ENCODE measurements at places on chromosomes 12 and 14.
A peak's percentile ranks its signal among the peaks of the same experiment; 100 is the strongest.

- H3K36me3 ChIP-seq = peaks cover 57% of the 10 kb centered on the region
- DNase-seq = no peak
- H3K4me3 ChIP-seq = no peak overlapping the region
- no peaks in the 10 kb centered on the region for H3K27me3 ChIP-seq
- H3K27ac ChIP-seq = peak overlapping the region; percentile 71
Measured at GRCh38 chr14:100131181-100131580, 28.3 kb downstream of the DEGS2 start.

- no peak overlapping the region for H3K27ac ChIP-seq
- no peaks in the 10 kb centered on the region for H3K27me3 ChIP-seq
- no peaks in the 10 kb centered on the region for H3K4me1 ChIP-seq
- H3K36me3 ChIP-seq = no peaks in the 10 kb centered on the region
Measured at GRCh38 chr12:34398706-34399630, 376.7 kb downstream of the ALG10 start.

DNA sequence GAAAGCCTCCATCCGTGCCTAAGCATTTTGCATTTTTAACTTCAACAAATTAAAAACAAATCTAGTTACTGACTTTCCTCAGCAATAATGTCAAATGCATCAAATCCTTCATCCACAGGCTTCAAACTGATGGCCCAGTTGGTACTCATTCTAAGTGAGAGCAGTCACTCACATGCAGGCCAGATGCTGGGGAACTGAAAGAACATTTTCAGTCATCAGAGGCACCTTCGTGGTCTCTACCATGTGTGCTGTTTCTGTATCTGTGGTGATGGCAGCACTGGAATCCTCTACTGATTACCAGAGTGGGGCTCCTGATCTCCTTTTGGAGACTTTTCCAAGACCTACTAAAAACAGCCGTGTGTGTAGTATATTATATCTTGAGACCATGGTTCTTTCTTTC lies 145.2 kb downstream of the PRIMA1 start:
- DNase-seq = no peak
- no peak overlapping the region for H3K4me3 ChIP-seq
- no peak overlapping the region for H3K27ac ChIP-seq
- H3K4me1 ChIP-seq = no peaks in the 10 kb centered on the region
- peaks cover 70% of the 10 kb centered on the region for H3K27me3 ChIP-seq

GRCh38 chr12:67442347-67442841 lies 173.2 kb downstream of the CAND1 start:
- no peak for DNase-seq
- H3K27me3 ChIP-seq = no peaks in the 10 kb centered on the region
- H3K4me1 ChIP-seq = peaks cover 14% of the 10 kb centered on the region
- H3K27ac ChIP-seq = no peak overlapping the region
- H3K36me3 ChIP-seq = no peaks in the 10 kb centered on the region

DNA sequence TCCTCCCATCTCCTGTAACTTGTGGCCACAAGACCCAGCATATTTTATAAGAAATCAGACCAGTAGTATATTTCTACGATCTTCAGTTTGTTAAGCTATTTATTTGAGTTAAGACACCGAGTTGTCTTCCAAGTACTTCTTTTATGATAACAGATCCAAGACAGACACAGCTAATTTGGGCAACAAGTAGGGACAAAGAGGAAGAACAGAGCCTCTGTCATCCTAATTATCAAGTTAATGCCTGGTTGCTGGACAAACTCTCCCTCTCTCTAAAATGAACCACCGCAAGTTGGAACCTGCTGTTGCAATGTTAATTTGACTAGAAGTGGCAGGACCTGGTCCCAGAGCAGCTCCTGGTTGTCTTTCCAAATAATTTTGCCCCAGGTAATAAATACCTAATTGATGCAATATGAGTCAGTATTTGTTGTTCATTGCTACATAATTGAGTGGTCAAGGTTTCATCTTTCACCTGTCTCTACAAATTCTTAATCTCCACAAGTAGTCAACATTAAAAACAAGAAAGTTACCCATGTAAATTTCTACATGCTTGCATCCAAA lies 323.7 kb downstream of the PAWR start:
- H3K27me3 ChIP-seq = no peaks in the 10 kb centered on the region
- no peaks in the 10 kb centered on the region for H3K4me1 ChIP-seq
- H3K36me3 ChIP-seq = no peaks in the 10 kb centered on the region
- no peak overlapping the region for H3K27ac ChIP-seq

DNA sequence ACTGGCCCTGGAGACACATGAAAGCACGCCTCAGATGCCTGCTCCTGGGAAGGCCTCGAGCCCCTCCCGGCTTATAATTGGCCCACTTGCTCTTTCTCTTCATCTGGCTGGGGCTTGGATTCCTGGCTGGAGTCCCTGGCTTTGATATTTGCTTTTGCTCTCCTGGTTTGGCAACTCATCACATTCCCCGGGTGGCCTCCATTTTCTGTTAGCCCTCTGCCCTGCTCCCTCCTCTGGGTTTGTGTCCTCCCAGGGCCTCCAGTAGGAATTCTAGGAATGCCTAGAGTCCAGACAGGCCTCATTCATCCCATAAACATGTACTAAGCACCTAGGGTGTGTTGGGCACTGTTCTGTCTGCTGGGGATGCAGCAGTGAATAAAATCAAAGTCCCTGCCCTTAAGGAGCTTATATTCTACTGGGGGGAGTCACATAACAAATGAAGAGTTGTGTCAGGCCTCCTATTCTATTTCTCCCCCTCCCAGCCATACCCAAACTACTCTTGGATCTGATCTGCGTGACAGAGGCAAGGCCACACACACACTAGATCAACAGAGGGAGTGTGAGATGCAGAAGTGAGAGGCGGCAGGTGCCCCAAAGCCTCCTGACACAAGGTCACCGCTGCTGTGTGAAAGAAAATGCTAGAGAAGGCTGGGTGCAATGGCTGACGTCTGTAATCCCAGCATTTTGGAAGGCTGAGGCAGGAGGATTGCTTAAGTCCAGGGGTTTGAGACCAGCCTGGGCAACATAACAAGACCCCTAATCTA lies 21.3 kb upstream of the TSPAN9 start:
- no peaks in the 10 kb centered on the region for H3K36me3 ChIP-seq
- H3K27me3 ChIP-seq = peaks cover 51% of the 10 kb centered on the region
- H3K27ac ChIP-seq = no peak overlapping the region
- DNase-seq = no peak

DNA sequence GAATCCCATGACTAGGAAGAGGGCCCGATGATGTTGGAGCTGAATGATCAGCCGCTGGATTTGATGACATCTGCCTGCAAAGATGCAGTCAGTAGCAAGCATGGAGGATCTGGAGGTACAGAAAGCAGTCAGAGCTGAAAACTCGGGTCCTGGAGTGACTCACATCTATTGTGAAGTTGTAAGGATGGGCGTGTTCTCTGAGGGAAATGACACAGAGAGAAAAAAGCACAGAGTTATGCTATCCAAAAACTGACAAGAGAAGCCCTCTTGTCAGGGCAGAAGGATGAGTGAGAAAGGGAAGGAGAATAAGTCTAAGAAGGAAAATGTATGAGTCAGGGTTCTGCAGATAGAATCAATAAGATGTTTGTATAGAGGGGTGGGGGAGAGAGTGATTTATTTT lies 380.4 kb upstream of the CCDC196 start:
- no peaks in the 10 kb centered on the region for H3K36me3 ChIP-seq
- no peak for DNase-seq
- no peak overlapping the region for H3K4me3 ChIP-seq
- H3K27ac ChIP-seq = no peak overlapping the region
- H3K27me3 ChIP-seq = peaks cover 27% of the 10 kb centered on the region
- no peaks in the 10 kb centered on the region for H3K4me1 ChIP-seq

DNA sequence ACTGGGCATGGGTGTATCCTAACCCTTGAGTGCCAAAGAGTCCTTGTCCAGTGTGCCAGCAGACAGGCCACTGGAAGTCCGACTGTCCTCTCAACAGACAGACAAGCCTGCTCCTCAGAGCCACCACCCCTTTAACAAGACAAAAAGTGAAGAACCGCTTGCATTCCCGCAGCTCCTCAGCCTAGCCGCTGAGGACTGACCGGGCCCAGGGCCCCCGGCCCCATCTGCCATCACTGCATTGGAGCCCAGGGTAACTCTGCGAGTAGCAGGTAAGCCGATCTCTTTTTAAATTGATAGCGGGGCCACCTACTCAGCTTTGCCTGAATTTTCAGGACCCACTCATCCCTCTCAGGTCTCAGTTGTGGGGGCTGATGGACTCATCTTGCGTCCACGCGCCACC lies 68.9 kb downstream of the MOK start:
- no peak for DNase-seq
- no peak overlapping the region for H3K4me3 ChIP-seq
- H3K27me3 ChIP-seq = no peaks in the 10 kb centered on the region
- no peak overlapping the region for H3K27ac ChIP-seq
- H3K36me3 ChIP-seq = no peaks in the 10 kb centered on the region

GRCh38 chr12:55736780-55737580 lies 5.9 kb upstream of the GDF11 start:
- H3K27ac ChIP-seq = peak overlapping the region; percentile 87
- peaks cover 33% of the 10 kb centered on the region for H3K4me1 ChIP-seq
- DNase-seq = peak; percentile 32
- peaks cover 4% of the 10 kb centered on the region for H3K36me3 ChIP-seq
- H3K27me3 ChIP-seq = no peaks in the 10 kb centered on the region

DNA sequence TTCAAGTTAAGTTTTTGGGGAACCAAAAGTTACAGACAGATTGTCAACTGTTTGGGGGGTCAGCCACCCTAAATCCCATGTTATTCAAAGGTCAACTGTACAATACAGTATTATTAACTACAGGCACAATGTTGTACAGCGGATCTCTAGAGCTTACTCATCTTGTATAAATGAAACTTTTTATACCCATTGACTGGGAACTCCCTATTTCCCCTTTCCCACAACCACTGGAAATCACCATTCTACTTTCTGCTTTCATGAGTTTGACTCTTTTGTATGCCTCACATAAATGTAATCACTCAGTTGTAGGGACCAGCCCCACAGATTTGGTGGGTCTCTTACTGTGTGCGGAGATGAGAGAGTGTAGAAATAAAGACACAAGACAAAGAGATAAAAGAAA lies 57.8 kb downstream of the SLCO1B3 start:
- H3K27ac ChIP-seq = no peak overlapping the region
- no peak for DNase-seq
- no peaks in the 10 kb centered on the region for H3K27me3 ChIP-seq
- H3K4me1 ChIP-seq = no peaks in the 10 kb centered on the region

DNA sequence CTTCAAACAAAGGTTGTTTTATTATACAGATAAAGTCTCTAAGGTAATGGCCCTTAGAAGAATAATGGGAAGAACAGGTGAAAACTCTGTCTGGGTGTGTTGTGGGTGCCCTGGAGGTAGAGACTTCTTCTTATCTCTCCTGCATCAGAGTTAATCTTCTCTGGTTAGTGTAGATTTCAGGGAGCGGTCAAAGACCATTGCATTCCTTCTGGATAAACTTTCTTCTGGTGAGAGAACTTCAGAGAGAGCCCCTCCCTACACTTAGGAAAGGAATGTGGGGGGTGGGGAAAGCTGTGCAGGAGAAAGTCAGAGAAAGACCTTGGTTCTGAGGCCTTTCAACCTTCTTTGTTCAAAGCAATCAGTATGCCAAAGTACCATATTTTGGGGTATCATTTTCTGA lies 658.5 kb downstream of the DIO2 start:
- no peaks in the 10 kb centered on the region for H3K4me1 ChIP-seq
- DNase-seq = no peak
- H3K4me3 ChIP-seq = no peak overlapping the region
- no peaks in the 10 kb centered on the region for H3K27me3 ChIP-seq

- H3K4me1 ChIP-seq = peaks cover 26% of the 10 kb centered on the region
- no peaks in the 10 kb centered on the region for H3K27me3 ChIP-seq
- H3K4me3 ChIP-seq = peak within 1 kb of the TSS; percentile 89
- DNase-seq = peak; percentile 69
- peaks cover 4% of the 10 kb centered on the region for H3K36me3 ChIP-seq
- H3K27ac ChIP-seq = peak within 1 kb of the TSS; percentile 64
Measured at GRCh38 chr12:113334786-113335539, at the start of gene SLC8B1. SLC8B1 (minus strand) TSS chr12:113335109; CDS start chr12:113332878, 2,231 bp downstream.

DNA sequence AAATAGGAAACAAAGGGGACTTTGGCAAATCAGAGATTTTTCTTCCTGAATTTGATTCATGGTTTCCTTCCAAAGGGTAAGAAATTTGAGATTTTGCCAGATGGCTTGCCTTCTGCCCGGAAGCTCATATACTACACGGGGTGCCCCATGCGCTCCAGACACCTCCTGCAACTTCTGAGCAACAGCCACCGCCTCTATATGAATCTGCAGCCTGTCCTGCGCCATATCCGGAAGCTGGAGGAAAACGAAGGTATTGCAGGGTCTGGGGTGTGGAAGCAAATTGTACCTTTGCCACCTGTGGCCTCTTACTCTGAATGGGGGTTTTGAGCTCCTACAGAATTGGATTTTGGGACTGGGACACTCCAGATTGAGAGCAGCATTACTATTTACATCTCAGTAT lies 63.5 kb downstream of the FRMD6 start:
- DNase-seq = no peak
- H3K27ac ChIP-seq = no peak overlapping the region
- no peaks in the 10 kb centered on the region for H3K4me1 ChIP-seq
- no peaks in the 10 kb centered on the region for H3K27me3 ChIP-seq
- no peaks in the 10 kb centered on the region for H3K36me3 ChIP-seq

DNA sequence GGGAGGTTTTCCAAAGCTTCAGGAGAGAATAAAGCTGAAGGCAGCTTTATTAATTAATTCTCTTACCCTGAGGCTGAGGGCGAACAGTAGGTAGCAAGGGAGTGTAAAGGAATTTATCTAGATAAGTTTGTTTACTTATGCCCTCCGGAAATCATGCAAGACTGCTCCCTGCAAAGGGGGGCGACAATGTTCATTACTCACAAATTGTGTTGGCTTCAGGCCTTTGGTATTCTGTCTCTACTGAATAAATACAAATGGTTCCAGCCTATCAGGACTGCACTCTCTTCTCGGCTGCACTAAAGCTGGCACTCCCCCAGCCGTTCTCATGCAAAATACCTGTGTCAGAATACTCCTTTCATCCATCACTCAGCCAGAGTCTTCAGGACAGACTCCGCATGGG lies 120.8 kb downstream of the PPHLN1 start:
- DNase-seq = no peak
- H3K36me3 ChIP-seq = peaks cover 32% of the 10 kb centered on the region
- no peak overlapping the region for H3K4me3 ChIP-seq
- H3K4me1 ChIP-seq = no peaks in the 10 kb centered on the region

- no peak overlapping the region for H3K4me3 ChIP-seq
- H3K4me1 ChIP-seq = no peaks in the 10 kb centered on the region
- no peak for DNase-seq
- peaks cover 5% of the 10 kb centered on the region for H3K36me3 ChIP-seq
Measured at GRCh38 chr14:51035611-51036192, 59.2 kb downstream of the TRIM9 start.

GRCh38 chr14:65101631-65102440 lies 481 bp downstream of the MAX start:
- H3K27ac ChIP-seq = peak overlapping the region; percentile 96
- H3K36me3 ChIP-seq = peaks cover 18% of the 10 kb centered on the region
- H3K27me3 ChIP-seq = no peaks in the 10 kb centered on the region
- H3K4me1 ChIP-seq = peaks cover 36% of the 10 kb centered on the region
- DNase-seq = no peak
- H3K4me3 ChIP-seq = peak overlapping the region; percentile 80
